ENCODE measurements at places on chromosomes 6 and 20.

GRCh38 chr6:10540073-10540746 lies 19.1 kb downstream of the GCNT2 start:
- no peak for DNase-seq

DNA sequence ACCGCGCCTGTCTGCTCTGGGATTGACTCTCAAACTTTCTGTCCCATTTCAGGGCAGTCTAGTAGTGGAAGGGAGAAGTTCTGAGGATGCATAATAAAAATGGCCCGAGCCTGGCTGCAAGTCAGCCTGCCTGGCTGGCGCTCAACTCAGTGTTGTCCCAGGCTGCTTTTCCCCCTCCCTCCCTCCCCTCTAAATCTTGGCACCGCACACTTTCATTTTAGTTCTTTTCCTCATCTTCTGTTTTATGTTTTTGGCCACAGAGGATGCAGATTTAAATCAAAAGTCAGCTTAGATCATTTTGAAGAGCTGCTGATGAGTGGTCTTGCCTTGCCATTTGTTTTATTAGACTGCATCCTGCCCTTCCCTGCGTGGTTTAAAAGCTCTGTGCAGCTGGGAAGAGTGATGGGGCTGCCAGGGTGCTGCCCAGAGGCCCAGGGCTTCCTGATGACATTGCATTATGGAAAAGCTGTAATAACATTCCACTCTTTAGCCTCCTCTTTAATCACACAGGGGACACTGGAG lies 6.5 kb upstream of the UQCC2 start:
- DNase-seq: peak; percentile 78

- DNase-seq: no peak
These were observed 18.0 kb downstream of the TUBB2A start for GRCh38 chr6:3139090-3139903.

DNA sequence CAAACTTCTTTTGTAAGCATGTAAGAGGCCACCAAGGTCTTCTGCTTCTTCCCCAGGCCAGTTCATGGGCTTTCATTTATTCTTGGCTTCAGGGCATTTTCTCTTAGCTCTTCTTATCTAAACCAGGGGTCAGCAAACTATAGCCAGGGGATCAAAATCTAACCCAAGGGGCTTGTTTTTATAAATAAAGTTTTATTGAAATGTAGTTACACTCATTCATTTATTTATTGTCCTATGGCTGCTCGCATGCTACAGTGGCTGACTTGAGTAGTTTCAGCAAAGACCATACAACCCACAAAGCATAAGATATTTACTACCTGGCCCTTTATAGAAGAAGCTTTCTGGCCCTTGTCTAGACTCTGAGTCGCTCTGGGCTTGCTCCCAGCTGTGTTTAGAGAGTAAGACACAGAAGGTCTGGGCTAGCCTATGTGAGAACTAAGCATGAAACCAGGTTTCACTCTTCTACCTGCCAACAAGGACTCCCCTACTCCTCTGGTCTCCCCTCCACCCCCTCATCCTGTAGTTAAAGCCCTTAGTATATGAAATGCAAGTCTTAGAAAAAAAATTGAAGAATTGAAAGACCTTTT lies 43.2 kb downstream of the KHDC1L start:
- no peak for DNase-seq

DNA sequence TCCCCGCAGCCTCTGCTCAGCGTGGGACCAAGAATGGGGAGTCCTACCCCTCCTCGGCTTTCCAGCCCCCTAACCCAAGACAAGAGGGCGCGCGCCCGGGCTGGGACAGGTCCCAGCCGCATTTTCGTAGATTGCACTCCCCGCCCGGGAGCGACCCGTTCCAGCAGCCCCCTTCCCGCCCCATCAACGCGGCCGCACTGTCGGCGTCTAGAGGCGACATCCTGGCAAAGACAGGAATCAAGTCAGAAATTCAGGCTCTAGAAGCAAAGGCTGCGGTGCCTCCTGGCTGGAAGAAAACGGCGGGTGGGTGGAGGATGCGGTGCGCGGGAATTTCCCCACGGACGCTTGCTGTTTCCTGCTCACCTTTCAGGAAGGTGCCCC lies 957 bp downstream of the PROKR2 start:
- DNase-seq: no peak

GRCh38 chr6:43739642-43740091 lies 30.3 kb upstream of the VEGFA start:
- DNase-seq: peak; percentile 30
